ENCODE measurements at places on chromosomes 13 and 19.

DNA sequence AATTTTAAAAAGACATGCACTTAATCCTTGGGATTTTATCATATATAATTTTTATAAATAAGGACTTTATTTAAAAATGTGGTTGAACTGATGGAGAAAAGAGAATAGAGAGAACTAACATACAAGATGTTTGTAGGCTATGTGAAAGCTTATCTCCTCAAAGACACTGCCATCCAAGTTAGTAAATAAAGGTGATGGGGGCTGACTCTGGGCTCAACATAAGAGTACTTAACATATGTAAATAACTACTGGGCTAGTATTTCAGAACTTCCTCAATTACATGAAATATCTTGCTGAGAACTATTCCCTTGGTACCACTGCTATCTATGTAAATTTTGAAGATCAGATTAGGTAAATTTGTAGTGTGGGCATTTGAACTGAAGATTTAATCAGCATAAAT lies 1017.3 kb upstream of the PCDH20 start:
- no peak for DNase-seq

- DNase-seq: no peak
Measured at GRCh38 chr13:54965881-54966280, 1937.3 kb downstream of the OLFM4 start.

GRCh38 chr13:20171364-20171763 lies 10.5 kb upstream of the GJA3 start:
- no peak for DNase-seq

- DNase-seq: peak; percentile 18
Measured at GRCh38 chr19:38252941-38253691, 3.1 kb downstream of the PPP1R14A start.

GRCh38 chr19:54424660-54425381 lies 9.6 kb downstream of the TTYH1 start:
- DNase-seq: no peak

DNA sequence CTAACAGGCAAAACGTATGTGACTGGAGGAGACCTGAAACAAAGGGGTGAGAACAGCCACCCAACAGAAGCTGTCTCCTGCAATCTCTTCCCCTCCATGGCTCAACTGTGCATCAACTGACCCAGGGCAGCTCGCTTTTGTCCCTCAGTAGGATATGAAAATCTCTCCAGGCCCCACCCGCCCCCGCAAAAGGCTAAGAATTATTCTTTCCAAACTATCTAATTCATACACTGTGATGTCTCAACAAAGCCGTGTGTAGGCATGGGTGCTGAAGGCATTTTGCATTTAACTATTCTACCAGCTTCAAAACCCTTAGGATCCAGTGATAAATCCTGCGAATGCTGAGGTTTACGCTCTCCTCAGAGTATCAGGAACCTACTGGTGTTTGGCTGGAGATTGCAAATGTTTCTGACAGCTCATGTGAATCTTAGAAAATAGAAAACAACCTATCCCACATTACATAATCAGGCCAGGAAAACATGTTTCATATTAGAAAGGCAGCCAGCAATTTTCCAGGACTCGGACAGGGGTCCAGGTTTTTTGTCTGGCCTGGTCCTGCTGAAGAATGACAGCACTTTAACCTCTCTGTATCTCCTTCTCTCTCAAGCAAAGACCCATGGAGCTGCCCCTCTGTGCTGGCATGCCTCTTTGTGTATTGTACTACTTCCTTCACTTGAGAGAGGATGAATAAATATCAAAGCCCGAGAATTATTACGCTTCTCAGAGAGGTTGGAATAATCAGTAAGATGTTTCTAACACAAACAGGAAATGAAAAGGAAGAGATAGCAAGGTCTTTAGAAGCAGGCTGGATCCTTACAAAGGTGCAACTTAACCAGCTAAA lies 17.3 kb downstream of the DHRS12 start:
- no peak for DNase-seq

DNA sequence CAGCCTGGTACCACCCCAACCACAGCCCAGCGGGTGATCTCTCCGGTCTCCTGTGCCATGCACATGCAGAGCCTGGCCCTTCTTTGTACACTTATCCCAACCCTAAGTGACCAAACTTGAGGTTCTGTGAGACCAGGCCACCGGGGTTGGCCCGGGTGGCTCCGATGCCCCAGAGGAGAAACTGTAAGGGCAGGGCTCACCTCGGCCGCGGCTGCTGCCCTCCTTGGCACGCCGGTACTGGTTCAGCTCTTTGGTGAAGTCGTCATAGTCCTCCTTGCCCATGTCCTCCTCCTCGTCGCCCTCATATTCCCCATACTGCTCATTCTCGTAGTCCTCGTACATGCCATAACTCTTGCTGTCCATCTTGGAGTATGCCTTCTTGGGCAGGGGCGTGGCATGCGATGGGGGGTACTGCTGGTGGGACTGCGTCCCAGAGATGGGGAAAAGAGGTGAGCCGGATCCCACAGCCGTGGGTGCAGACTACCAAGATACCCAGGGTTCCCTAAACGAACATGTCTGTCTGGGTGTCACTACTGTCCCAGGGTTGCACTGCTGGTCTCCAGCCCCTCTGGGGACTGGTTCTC lies 23.7 kb downstream of the ZC3H4 start:
- no peak for DNase-seq

DNA sequence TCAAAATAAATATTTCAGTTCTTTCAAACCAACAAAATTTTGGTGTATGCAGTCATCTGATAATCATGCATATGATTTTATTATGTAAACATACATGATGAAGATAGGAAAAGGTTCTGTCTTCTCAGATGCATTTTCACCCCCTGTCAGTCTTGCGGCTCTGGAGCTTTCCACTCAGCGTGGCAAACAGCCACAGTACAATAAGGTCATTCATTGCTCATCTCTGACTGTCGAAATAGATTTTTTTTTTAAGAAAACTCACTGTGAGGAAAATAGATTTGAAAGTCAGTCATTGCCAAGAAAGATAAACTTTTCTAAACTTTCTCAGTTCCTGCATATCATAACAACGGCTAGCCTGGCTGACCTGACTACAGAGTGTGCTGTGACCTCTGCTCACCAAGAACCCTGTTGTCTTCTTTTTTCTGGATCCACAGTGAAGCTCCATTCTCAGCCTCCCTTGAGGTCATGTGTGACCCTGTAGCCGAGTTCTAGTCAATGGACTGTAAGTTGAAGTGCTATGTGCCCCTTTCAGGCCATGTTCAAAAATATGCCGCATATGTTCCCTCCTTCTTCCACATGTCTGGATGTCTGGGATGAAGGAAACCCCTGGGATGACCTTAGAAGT lies 519.6 kb downstream of the KLF5 start:
- no peak for DNase-seq

DNA sequence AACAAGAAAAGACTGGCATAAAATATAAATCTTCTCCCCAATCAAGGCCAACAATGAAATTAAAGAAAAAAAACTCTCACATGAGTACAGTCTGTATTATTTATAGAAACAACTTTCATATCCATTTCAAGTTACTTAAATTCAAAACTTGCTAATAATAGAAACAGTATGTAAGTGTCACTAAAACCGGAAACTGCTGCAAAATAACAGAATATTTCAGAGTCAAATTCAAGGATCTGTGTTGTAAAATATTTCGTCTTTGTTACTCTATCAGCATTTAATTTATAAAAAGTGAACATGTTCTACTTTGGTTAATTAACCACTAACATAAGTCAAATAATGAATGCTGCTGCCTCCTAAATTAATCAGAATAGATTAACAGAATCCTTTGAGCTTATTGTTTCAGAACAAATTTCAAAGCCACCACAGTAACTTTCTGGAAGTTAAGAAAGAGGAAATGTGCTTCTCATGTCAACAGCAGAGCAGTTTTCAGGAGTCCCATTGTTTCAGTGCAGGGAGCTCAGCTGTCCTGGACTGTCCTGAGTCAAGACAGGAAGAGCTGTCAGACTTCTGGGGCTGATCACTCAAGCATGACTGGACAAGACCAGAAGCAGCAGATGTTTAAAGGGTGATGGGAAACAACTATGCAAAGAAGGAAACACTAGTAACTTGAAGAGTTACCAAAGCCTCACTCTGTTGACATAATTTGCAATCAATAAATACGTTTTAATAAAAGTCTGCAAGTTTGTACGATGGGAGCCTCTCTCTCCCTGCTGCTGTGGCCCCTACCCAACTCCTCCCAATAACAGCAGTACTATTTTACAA lies 76.9 kb downstream of the FOXO1 start:
- peak; percentile 74 for DNase-seq

GRCh38 chr19:41299755-41300089 lies 10.2 kb upstream of the CCDC97 start:
- no peak for DNase-seq

- DNase-seq: no peak
Measured at GRCh38 chr19:8023371-8023770, 17.9 kb upstream of the ELAVL1 start.

- DNase-seq: no peak
Measured at GRCh38 chr13:26095846-26096610, 44.2 kb upstream of the SHISA2 start.

- no peak for DNase-seq
Measured at GRCh38 chr13:109545931-109546330, 240.5 kb downstream of the IRS2 start.

- DNase-seq: no peak
Measured at GRCh38 chr13:33868343-33868994, 50.5 kb downstream of the RFC3 start.

DNA sequence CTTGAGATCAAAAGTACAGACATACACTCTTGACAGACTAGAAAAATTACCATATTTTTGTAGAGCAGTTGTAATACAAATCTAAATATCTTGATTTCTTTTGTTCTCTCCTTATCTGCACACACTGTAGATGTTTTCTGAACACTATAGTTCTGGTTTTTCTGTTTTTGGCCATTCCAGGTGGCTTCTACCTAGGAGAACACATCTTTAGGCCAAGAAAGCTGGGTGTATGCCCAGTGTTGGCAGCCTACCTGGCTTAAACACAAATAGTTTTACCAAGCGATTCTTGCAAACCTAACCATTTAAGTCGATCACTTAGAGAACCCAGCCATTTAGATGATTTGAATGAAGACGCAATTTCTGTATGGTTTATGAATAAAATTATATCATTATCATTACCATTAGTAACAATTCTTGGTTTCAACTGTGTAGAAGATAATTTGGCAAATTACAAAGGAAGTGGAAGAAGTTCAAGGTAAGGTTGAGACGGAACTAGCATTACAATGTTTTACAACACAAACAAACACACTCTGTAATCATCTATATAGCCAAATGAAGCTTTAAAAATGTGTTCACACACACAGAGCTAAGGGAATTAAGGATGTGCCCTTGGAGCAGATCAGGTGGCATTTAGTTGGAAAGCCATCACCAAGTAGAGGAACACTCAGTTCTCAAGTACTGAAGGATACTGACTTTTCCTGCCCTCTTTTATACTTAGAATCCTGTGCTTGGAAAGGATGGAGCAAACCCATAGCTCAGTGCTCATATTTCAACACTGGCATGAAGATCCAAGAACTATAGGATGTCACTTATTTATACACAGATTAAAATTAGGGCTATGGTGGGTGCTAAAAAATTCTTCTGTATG lies 36.2 kb downstream of the ERCC5 start:
- no peak for DNase-seq

DNA sequence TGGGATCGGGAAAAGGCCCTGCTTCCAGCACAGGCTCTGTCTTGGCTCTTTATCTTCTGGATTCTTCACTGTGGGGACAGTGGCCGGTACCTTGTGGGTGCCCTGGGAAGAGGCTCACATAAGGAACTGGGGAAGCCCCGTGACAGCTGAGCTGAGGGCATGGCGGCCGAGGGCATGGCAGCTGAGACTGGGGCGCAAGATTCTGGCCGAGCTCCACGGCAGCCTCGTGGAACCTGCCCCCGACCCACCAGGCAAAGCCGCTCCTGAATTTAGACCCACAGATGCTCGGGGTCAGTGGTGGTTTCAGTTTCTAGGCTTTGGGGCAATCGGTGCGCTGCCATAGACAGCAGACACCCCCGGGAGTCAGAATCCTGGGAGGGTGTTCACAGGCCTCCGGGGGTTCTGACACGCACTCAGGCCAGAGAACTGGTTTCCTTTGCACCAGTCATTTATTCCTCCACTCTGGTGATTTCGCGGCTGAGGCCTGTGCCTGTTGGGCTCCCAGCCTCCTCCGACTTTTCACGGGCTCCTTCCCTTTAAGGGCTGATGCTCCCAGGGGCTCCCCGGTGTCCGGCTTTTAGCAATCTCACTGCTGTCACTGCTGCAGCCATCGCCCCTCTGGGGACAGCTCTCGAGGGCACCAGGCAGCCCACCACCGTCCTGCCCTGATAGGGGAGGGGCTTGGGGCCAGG lies 117.6 kb downstream of the TEX29 start:
- no peak for DNase-seq

GRCh38 chr13:23899555-23899954 lies 2.3 kb upstream of the C1QTNF9B start:
- DNase-seq: no peak

- DNase-seq: no peak
Measured at GRCh38 chr13:52695856-52696255, 43.2 kb downstream of the SUGT1 start.

DNA sequence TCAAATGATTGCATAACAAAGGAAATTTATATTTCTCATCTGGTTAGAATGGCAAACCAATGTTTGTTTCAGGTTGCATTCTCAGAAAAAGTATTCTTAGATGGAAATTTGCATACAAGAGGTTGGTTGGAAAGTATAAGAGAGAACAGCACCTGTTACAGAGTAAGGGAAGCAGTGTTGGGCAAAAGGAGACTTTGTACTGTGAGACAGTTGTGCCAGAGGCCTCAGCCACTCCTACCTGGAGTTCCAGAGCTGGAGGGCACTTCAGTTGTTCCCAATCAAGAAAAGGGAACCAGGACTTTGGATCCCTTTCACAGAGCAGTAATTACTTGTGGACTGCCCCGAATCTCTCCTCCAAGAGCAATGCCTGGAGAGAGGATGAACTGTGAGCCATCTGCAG lies 81.8 kb downstream of the SPRY2 start:
- DNase-seq: no peak

- DNase-seq: no peak
Measured at GRCh38 chr13:102877303-102877702, 31.5 kb downstream of the ERCC5 start.

GRCh38 chr19:41064974-41065569 lies 23.2 kb upstream of the CYP2A13 start:
- no peak for DNase-seq

DNA sequence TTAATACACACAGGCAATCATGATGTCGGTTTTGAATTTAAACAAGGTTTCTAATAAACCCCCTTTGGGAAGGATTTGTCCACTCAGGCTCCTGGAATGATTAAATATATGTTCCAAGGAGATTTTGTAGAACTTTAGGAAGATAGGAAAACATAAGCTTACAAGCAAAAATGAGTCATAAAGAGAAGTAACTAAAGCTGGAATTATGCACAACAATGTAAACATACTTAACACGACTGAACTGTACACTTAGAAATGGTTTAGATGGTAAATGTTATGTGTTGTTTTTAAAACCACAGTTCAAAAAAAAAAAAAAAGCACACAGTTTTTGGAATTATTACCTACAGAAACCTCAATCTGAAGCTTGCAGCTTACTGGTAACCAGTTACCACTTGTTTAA lies 304.4 kb downstream of the NALCN start:
- no peak for DNase-seq

- no peak for DNase-seq
Measured at GRCh38 chr19:32519023-32519422, 62.0 kb upstream of the PDCD5 start.
